SHP77 treated with DMSO at 0.1 percent for 48 hours (cell line): ENCODE measurements at places on chromosomes 1 and 21.

DNA sequence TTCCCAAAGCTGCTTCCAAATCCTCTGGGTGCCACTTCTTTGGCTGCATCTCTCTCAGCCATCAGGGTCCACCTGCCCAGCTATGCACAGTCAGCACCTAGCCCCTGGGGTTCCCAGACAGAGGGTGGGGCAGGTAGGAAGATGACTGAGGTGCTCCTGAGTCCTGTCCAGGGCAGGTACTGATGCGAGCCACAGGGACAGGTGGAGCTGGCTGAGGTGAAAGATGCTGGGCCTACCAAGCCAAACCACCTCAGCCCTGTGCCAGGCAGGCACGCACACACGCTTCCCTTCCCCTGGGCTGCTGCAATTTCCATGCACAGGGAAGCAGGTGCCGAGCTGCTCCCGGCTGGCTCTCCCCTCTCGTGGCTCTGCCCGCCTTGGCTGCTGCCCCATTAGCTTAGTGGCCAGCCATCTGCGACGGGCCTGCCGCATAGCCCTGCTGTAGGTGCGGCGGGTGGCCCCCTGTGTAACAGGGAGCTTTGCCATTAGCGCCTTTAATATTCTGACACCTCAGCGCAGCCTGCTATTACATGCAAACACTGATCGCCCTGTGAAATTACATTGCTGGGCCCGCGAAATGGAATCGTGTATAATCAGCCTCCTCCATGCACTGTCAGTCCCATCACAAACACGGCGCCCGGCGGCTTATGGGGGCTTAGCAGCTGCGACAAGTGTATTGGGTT is 38.9 kb downstream of the DMAP1 start:
- DNase-seq = no peak

- no peak for DNase-seq
These were observed 12.1 kb downstream of the EPHA10 start for GRCh38 chr1:37752583-37753471.

DNA sequence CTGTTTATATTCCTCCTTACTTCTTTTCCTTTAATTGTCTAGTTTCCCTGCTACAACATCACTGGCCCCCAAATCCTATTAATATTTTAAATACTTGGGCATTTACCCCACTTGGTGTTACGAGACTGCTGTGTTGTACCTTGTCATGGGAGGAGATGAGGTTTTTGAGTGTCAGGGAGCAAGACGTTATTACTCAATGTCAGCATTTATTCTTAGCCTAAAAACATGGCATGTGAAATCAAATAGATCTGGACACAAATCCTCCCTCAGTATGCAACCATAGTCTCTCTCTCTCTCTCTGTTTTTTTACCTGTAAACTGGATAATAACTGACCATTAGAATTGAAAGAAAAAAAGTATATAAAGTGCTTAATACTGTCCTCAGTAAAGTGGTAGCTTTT is 4.6 kb downstream of the LRRC8B start:
- no peak for DNase-seq

GRCh38 chr1:53412285-53413174 is 46.7 kb upstream of the DMRTB1 start:
- DNase-seq = no peak

DNA sequence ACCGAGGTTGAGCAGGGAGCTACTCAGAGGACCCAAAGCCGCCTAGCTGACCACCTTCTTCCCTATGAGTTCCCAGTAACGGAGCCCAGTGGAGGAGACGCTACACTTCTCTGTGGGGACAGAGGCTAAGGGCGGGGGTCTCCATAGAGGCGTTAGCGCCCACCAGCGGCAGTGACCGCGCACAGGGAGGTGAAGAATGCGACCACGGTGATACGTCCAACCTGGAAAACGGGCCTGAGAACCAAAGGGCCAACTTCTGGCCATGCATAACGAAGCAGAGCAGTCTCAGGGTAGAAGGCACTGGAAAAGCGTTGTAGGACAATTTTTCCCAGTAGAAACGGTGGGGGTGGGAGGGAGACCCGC is 400 bp upstream of the COG2 start:
- no peak for DNase-seq

DNA sequence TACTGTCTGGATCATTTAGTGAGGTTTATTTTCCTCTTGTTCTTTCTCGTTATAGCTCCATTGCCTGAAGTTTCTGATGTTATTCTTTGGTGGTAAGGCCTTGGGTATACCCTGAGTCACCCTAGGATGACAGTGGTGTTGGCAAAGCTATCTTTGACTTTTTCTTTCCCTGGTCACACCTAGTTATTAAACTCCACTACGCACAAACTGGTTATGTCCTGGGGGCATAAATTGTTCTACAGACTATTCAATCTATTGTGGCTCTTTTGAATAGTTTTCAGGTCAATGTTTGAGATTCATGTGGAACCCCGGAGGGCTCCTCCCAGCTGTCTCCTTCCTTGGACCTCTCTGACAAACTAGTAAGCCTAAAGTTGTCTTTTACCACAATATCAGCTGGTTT is 157.7 kb downstream of the SLC35F3 start:
- DNase-seq = no peak

DNA sequence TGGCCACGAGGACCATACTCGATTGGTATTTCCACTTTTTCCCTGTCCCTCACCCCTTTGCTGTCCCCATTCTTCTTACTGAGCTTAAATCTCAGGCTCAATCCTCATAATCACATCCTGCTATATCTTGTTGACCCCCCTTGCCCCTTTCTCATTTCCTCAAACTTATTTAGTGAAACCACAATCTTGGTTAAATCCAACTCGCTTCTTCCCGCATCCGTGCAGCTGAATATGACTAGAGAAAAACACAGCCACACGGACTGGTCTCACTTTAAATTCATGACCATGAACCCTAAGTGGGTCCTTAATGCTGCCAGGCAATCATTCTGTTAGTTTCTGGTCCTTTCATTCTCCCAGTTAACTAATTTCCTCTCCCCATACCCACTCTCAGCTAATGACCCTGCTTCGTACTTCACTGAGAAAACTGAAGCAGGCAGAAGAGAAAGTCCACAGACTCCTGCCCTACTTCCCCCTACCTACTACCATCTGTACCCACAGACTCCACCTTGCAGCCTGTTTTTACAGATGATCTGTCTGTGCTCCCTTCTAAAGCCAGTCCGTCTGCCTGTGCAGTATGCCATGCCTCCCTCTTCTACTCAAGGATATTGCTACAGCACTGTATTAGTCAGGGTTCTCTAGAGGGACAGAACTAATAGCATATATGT is 96.8 kb upstream of the LMO4 start:
- DNase-seq = no peak

GRCh38 chr1:56331892-56332567 is 247.3 kb downstream of the PLPP3 start:
- DNase-seq = peak; percentile 38

DNA sequence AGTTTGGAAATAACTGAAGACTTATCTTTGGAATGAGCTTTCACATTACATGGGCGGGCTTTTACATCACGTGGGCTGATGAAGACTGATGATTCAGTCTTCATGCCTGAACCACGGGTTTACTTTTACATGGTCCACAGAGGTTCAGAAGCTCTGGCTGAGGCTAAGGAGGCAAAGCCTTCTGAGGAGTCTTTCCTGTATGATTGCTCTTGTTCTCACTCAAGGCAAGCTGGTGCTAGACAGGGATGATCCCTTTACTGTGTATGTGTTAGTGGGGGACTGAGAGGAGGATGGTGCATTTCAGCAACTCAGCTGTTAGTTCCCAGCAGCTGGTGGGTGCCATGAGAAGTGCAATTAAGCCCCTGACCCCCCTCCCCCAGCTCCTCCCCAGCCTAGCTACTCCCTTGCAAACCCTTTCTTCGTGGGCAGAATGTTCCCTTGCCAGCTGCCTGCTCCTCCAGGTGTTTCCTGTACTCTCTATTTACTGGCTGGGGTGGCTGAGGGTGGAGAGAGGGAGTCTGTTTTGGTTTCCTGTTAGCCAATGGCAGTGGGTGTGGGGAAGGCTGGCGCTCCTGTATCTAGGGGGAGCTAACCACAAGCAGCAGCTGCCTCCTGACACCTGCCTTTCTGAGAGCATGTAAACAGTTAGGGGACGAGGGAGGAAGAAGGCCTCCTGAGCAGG is 15.4 kb downstream of the BTG2 start:
- DNase-seq = peak; percentile 98

GRCh38 chr1:172351346-172351745 is 69.1 kb upstream of the C1orf105 start:
- DNase-seq = no peak

DNA sequence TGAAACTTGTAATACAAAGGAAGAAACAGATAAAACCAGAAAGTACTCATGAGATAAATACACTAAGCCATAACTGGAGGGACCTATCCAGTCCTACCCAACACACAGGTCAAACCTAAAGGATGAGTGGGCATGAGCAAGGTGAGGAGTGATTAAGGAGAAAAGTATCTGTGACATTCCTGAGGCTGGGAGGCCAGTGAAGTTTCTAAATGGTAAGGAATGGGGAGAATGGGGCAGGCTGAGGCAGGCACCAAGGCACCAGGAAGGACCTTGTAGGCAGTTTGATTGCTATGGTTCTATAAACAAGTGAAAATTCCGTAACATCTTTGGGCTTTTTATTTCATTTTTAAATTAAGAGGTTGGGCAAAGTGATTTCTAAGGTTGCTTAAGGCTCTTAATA is 10.4 kb downstream of the DDX59 start:
- no peak for DNase-seq

DNA sequence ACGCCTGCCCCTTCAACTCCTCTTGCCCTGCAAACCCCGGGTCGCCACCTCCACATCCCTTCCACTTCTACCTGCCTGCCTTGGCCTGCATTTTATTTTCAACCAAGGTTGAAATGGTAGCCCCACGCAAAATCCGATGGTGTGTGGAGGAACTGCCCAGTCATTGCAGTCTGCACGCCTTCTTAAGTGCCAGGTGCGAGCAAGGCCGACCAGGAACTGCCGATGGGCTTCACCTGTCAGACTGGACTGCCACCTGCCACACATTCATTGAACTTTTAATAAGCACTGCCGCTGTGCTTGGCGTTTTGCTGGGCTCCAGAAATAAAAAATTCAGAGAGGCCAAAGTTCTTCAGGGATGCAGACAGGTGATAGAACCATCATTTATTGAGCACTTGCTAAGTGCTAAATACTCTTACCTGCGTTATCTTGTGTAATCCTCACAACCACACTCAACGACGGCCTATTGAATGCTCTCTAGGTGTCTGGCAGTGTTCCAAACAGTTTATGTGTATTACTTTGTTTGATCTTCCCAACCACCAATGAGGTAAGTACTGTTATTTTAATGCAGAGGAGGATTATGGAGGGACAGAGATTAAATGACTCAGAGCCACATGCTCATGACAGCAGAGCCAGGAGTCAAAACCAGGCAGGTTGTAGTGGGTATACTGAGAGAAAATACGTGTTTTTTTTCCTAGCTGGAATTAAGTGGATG is 36.2 kb downstream of the CACHD1 start:
- peak; percentile 94 for DNase-seq

DNA sequence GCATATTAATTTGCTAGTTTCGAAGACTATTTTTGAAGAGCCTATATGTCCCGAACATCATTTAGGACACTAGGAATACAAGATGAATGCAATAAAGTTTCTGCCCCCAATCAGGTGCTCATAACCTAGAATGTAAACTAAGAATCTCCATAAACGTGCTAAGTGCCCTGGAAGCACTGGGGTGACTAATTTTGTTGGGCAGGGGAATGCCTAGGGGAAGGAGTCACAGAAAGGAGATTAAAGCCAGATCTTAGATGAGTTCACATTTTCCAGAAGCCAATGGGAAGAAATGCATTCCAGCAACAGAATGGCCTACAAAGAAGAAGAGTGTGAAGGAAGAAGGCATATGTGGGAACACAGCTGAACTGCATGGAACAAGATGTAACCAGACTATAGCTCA is 19.5 kb downstream of the SCYL3 start:
- no peak for DNase-seq

DNA sequence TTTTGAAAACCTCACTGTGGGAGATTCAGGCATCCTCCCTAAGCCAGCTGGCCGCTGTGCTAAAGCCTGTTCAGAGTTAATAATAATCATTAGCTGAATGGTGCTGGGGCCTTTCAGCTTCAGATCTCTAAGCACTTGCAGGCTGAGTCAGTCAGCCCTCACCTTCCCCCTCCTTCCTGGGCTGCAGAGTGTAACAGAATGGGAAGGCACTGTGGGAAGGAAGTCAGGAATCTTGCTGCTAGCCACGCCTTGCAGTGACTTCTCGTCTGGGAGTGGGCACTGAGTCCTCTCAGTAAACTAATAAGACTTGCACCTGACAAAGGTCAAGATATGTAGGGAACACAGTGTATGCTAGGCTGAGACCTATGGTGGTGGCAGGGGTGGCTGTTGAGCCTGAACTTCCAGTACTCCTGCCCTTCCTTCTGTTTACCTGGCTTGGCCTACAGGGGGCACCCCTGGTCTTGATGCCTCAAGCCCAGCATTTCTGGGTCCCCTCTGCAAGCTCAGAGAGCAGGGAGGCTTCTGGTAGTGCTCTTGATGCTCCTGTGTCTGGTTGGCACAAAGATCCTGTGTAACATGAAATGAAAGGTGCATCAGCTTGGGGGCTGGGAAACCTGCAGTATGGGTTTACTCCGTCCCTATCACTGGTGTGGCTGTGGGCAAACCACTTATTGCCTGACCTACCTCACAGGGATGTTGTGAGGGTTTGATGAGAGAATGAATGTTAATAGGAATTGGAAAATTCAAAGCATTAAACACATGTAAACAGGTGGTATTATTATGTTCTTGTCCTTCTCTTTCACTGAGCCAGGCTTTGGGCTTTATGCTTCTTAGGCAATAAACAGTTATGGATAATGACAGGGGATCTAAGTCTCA is 6.0 kb downstream of the CYB561D1 start:
- no peak for DNase-seq

GRCh38 chr1:185397183-185397582 is 80.1 kb upstream of the IVNS1ABP start:
- no peak for DNase-seq

- no peak for DNase-seq
These were observed 381.0 kb downstream of the HHAT start for GRCh38 chr1:210709701-210710100.

- no peak for DNase-seq
These were observed 238.3 kb downstream of the MATN1 start for GRCh38 chr1:30485072-30485471.

- no peak for DNase-seq
These were observed 58.7 kb downstream of the XCL2 start for GRCh38 chr1:168485048-168485447.

- DNase-seq = peak; percentile 62
These were observed 859 bp upstream of the LRRC8B start for GRCh38 chr1:89523572-89524368.
